M059J (cell line): ENCODE measurements at places on chromosomes 7 and 10. TPM values are rescaled to one million over a fixed set of nuclear protein-coding genes. Genes with fewer than 3 reads are reported as not detected.

Gene AOAH
- 2.6 and 3.0 TPM in 2 replicates for total RNA-seq

Gene ANXA8
- total RNA-seq = 0.54 and 2.4 TPM in 2 replicates

Gene RNF32
- 0.47 TPM in 1 of 2 replicates, not detected in the other for total RNA-seq

GRCh38 chr10:49351669-49352068 is 44.2 kb downstream of the DRGX start:
- DNase-seq = no peak

GRCh38 chr10:59675812-59676211 is 33.8 kb downstream of the SLC16A9 start:
- DNase-seq = peak; percentile 20

DNA sequence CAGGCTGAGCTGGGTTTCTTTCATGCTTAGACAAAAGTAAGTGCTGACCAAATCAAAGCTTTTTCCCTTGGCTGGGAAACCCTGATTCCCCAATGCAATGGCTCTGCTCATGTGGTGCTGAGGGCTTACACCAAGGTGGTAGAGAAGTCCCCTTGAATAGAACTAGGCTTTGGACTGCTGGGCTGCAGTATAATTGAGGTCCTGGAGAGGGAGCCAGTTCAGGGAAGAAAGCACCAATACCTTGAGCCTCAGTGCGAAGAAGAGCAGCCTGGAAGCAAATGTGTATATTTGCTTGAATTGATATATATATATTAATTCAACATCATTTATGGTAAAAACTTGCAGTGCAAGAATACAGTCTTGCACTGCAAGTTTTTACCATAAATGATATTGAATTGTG is 391.1 kb downstream of the RPS24 start:
- DNase-seq = no peak

DNA sequence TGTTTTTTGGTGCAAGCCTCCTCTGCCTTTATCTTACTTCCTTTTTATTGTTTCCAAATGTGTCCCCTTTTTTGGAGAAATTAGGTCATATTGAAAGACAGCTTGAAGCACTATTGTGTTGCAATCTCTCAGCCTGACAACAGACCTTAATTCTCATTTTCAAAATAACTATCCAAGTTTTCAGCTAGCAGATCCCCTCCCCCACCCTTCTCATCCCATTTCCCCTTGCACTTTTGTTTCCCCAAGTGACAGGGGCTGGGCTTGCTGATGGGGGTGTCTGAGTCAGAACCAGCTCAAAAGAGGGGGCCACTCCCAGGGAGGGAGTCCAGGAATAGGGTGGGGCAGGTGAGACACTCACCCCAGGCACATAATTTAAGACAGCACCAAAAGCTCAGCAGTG is 75.3 kb downstream of the MKI67 start:
- no peak for DNase-seq

- no peak for DNase-seq
Observed at GRCh38 chr10:129364949-129365348, 102.1 kb upstream of the MGMT start.

DNA sequence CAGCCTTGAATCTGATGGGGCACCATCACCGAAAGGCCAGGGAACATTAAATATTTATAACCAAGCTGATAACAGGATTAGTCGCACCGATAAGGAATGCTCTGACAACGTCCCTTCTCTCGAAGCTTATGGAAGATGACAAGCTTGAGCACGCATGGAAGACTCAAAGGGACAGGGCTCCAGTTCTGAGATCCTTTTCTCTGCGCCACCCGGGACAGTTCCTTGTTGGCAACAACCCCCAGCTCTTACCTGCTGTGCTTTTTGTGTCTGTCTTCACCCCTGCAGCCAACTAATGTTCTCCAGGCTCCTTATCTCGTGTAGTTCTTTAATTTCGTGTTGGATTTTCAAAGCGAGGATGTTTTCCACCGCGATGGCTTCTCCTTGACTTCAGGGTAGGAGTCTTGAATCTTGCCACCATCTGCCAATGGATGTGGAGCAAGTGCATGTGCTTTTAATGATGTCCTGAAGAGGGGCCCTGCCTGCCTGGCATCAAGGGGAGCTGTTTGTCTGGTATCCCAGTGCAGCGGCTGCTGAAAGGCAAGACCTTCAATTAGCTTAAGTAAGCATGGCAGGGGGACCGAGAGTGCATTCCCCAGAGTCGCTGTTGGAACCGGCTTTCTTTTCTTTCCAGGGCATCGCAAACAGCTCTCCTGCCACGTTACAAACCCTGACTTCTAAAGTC is 354 bp upstream of the FERD3L start:
- DNase-seq = no peak
